ENCODE measurements at places on chromosomes 5 and 9. TPM values are rescaled to one million over a fixed set of nuclear protein-coding genes. Genes with fewer than 3 reads are reported as not detected.
A peak's percentile ranks its signal among the peaks of the same experiment; 100 is the strongest.

- no peak for DNase-seq
Observed at GRCh38 chr5:119453040-119453373, 710 bp downstream of the HSD17B4 start.

DNA sequence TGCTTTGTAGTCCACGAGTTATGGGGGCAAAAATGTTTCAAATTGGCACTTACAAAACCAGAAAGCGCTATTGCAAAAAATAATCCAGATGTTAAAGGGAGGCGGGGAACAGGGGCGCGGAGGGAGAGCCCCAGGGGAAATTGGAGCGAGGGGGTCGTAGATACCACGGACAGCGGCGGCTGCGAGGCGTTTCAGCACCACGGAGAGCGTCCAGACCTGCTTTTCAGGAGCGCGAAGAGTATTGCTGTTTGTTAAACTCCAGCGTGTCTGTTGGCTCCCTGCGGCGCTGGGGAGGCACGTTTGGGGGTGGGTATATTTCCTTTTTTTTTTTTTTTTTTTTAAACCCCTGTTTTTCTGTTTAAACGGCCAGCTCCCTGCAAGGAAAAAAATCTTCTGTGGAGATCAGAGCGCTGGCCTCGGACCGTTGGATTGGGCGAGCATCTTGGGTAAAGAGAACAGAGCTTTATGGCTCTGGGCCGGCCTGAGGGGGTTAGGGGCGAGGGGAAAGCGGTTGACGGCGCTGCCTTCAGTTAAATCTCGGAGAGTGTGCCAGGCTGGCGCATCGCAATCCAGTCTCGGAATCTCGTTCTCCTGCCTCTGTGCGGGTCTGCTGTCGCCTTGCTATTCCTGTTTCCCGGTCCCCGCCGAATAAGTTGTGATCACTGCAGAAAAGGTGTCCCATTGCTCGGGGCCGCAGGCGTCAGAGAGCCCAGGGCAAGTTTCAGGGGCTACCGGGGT lies at the start of gene GLRA1:
TSS of gene GLRA1 (minus strand) at position 288 of the 738 bp plus-strand sequence. CDS start 302 bp downstream, outside the sequence.
- peak; percentile 93 for DNase-seq

DNA sequence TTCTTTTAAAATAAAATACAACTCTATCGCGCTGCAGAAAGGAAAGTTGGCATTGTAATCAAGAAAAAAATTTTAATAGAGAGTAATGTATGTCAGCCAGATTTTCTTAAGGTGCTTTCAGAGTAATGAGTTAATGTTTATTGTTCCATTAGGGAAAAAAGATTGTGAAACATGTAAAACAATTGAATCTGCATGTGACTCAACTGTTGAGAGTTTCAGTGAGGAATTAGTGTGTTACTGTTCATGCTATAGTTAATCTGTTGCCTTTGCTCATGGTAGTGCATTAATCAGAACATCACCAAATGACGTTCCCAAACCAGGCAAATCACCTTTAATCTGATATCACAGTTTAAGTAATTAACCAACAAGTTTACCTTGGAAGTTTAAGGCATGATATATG lies 600.5 kb downstream of the NR2F1-AS1 start:
- DNase-seq, result no peak

DNA sequence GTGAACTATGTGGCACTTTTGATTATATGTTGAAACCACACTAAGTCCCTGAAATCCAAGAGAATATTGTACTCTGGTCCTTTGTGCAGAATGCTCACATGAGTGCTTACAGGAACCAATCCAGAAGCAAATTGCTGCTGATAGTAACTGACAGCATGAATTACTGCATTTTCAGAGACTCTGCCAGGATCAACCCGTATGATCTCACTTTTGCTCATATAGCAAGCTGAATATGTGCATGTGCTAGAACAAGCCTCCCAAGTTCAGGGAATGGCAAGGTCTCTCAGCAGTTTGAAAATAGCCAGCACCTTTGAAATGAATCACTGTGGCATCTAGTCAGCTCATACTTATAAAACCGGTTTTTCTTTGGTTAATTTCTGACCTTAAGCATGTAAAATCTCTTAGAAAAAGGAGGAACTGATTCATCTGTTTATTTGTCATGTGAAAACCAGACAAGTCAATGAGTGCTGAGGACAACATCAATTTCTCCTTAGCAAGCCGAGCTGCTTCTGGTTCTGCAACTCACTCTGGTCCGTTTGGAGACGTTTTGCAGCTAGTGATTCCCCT lies 215.7 kb upstream of the ELL2 start:
- DNase-seq, result no peak

DNA sequence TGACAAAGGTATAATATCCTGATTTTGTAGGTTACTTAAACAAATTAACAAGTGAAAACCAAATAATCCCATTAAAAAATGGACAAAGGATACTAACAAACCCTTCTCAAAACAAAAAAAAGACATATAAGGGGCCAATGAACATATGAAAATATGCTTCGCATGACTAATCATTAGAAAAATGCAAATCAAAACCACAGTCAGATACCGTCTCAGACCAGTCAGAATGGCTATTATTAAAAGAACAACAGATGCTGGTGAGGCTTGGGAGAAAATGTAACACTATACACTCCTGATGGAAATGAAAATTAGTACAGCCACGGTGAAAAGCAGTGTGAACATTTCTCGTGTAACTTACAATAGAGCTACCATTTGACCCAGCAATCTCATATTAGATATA lies 1542.2 kb upstream of the CDH9 start:
- no peak for DNase-seq

DNA sequence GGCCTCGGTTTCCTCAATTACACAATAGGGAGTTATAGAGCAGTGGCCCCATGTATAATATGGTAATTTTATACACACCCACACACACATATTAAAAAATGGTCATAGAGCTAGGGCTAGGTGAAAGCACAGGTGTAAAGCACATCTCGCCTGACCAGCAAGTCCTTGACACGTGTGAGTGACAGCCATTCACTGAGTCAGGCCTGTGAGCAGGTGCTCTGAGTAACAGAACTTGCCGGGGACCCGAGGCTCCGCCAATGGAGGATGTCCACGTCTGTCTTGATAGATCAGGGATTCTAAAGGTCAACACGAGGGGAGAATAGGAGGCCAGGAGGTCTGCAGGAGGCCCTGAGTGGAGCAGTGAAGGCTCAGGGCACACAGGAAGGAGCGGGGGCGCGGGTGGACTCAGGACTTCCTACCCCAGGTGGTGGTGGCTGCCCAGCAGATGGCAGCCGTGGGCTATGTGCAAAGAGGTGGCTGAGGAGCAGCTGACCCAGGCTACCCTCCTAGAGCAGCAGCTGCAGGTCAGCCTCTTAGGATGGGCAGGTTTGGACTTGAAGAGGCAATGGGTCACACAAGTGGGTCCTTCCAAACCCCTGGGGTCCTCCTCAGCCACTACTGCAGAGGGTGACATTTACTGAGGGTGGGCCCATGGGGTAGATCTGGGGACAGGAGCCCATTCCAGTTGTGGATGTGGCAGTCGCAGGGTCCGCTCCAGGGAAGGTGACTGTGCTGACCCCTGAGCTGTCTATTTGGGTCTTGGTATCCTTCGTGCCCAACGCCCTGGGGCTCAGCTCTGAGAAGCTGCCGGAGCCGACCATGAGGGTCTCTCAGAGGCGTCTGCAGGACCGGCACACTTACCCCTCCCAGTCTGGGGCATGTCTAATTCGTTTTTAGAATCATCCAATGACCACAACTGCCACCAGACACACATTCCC lies 45.9 kb downstream of the PRRT1B start:
- peak; percentile 92 for DNase-seq

DNA sequence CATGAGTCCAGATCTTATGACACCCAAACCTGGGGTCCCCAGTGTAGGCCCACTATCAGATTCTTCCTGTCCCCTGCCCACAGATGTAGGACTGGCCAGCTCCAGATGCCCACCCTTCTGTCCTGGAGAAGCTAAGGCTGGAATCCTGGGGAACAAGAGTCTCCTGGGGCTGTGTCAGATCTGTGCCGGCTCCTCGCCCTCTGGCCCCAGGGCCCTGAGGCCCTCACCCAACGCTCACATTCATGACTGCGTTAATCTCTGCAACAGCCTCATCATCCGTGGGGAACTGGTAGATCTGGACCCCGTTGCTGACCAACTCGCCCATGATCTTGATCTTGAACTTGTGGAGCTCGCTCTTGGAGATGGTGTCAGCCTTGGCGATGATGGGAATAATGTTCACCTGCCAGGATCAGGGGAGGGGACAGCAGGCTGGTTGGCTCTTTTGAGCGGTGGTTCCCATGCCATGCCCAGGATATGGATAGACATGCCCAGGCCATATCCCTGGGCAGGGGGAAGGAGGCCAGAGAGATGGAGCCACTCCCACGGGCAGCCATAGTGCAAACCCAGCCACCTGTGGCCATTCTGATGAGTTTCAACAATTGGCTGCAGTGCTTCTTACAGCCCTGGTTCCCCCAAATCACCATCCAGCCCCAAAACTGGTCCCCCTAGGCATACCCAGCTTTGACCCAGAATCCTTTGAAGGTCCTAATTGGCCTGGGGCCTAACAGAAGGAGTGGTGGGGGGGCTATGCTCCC lies 14.6 kb downstream of the SEPTIN8 start:
- DNase-seq, result peak; percentile 26

DNA sequence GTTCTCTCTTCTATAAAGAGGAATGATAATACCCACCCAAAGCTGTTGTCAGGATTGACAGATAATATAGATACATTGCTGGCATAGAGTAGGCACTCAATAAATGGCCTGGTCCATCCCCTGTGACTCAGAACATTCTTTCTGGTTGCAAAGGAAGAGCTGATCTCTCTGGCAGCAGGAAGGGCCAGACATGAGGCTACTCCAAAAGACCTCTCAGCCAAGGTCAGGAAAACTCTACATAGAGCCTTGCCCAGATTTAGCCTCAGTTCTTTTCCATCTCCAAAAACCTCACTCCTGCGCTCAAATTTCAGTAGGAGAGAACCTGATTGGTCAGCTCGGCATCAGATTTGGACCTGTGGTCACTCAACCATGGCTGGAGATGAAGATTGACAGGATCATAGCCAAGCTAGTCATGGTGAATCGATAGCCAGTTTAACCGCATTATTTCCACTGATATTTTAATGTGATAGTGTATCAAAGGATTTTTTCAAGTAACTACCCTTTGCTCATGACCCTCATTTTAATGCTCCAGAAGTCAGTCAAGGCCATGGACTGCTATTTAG lies 319.6 kb downstream of the DRD1 start:
- DNase-seq, result no peak

CTSV gene
- 294 TPM for total RNA-seq

EIF4E1B gene
- 1.1 TPM for total RNA-seq

All from endodermal cell (in vitro differentiated cells).